COR-L47 (cell line): ENCODE measurements at places on chromosomes 2 and 18.
A peak's percentile ranks its signal among the peaks of the same experiment; 100 is the strongest.

GRCh38 chr2:165219481-165219880 lies 15.6 kb upstream of the SCN3A start:
- DNase-seq = no peak

GRCh38 chr2:188050726-188051125 lies 240.9 kb upstream of the GULP1 start:
- no peak for DNase-seq

GRCh38 chr2:201959198-201959597 lies 74.5 kb upstream of the FZD7 start:
- DNase-seq = no peak

GRCh38 chr2:156125018-156125417 lies 207.5 kb downstream of the NR4A2 start:
- no peak for DNase-seq

DNA sequence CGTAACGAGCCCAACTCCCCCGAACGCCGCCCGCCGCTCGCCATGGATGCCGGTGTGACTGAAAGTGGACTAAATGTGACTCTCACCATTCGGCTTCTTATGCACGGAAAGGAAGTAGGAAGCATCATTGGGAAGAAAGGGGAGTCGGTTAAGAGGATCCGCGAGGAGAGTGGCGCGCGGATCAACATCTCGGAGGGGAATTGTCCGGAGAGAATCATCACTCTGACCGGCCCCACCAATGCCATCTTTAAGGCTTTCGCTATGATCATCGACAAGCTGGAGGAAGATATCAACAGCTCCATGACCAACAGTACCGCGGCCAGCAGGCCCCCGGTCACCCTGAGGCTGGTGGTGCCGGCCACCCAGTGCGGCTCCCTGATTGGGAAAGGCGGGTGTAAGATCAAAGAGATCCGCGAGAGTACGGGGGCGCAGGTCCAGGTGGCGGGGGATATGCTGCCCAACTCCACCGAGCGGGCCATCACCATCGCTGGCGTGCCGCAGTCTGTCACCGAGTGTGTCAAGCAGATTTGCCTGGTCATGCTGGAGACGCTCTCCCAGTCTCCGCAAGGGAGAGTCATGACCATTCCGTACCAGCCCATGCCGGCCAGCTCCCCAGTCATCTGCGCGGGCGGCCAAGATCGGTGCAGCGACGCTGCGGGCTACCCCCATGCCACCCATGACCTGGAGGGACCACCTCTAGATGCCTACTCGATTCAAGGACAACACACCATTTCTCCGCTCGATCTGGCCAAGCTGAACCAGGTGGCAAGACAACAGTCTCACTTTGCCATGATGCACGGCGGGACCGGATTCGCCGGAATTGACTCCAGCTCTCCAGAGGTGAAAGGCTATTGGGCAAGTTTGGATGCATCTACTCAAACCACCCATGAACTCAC lies 673 bp downstream of the PCBP1 start:
- peak; percentile 83 for DNase-seq

DNA sequence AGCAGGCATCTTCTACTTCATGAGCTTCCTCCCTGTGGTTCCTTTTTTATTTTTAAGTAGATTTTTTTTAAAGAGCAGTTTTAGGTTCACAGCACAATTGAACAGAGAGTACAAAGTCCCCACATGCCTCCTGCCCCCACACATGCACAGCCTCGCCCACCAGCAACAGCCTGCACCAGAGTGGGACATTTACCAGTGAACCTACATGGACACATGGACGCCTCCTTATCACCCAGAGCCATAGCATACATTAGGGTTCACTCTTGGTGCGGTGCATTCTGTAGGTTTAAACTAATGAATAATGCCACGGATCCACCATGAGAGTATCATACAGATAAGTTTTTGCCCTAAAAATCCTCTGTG lies 40.9 kb downstream of the HS1BP3 start:
- DNase-seq = no peak

DNA sequence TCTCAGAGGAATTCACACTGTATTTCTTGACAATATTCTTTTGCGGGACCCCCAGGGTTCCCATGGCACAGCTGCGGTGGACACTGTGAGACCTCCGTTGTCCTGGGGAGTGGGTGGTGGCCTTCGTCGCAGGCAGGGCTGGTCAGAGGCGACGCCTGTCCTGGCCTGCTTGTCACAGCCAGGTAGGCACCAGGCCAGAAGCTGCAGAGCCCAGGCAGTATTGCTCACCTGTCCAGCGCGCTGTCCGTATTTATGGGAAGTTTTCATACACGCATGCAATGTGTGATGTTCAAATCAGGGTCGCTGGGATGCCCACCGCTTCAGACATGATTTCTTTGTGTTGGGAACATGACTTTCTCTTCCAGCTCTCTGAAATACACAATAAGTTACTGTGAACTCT lies 126.6 kb downstream of the RTP5 start:
- DNase-seq = no peak

- peak; percentile 63 for DNase-seq
Measured at GRCh38 chr18:79283131-79283810, 112.5 kb upstream of the NFATC1 start.

DNA sequence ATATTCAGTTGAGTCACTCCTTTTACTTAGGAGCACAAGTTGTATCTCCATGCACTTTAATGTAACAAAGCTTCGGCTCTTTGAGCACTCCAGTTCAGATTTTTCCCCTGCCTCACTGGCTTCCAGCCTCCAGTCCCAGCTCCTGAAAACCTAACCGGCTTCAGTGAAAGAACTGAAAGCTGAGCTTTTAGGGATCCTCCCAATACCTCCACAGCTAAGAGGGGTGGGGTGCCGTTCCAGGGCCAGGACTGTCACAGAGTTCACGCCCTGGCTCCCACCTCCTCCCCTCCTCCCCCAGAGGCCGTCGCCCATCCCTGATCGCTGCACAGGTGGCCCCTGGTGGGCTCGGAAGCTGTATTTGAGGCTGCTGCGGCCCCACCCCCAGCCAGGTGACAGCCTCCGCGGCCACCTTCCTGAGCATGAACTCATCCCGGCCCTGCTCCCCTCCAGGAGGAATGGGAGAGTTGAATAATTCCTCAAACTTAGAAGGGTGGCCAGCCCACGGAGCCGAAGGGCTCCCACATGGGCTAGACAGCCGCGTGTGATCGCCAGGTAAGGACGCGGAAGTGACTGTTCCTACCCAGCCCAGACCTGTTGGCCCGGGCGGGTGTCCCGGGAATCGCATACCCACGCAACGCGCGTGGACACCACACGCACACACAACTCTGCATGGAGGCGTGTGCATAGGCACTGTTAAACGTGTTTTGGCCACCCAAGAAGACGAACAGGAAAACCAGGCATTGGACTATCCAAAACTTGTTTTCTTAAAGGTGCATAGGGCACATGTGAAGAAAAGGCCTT lies 1.8 kb downstream of the MYO5B start:
- no peak for DNase-seq

DNA sequence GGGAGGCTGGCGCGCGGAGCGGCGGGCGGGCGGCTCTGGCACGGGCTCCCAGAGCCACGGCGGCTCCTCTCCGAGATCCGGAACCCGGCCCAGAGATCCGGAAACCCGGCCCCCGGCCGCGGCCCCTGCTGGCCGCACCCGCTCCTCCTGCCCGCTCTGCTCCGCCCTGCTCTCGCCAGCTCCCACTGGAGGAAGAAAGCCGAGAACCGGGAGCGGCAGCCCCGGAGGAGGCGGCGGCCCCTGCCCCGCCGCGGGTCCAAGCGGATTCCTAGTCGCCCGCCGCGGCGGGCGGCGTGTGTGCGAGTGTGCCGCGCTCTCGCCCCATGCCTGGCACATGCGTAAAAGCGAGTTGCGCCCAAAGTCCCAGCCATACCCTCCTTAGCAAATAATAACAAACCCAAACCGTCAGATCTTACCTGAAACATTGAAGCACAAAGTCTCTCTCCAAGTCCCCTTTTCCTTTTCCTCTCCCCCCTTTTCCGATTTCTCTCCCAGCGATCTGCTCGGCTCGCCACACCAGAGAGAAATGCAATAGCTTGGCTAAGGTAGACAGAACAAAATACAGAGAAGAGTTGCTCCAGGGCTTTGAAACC lies 108.7 kb upstream of the KCTD1 start:
- peak; percentile 55 for DNase-seq

DNA sequence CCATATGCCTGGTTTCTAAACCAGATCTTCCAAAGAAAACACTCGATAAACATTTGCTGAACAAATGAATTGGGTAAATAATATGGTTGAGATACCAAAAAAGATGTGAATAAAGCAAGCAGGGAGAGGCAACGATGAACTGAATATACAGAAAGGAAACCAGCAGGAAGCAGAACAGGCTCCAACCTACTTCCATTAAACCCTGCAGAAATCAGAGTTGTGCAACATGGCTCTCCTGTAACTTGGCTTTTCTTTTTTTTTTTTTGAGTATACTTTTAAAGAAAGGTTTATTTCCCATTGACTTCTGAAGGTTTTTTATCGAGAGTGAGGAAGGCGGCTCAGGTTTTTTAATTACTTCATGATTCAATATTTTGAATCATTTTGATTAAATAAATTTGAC lies 23.5 kb downstream of the ITSN2 start:
- DNase-seq = no peak

GRCh38 chr18:11654736-11655605 lies 34.1 kb upstream of the GNAL start:
- no peak for DNase-seq

DNA sequence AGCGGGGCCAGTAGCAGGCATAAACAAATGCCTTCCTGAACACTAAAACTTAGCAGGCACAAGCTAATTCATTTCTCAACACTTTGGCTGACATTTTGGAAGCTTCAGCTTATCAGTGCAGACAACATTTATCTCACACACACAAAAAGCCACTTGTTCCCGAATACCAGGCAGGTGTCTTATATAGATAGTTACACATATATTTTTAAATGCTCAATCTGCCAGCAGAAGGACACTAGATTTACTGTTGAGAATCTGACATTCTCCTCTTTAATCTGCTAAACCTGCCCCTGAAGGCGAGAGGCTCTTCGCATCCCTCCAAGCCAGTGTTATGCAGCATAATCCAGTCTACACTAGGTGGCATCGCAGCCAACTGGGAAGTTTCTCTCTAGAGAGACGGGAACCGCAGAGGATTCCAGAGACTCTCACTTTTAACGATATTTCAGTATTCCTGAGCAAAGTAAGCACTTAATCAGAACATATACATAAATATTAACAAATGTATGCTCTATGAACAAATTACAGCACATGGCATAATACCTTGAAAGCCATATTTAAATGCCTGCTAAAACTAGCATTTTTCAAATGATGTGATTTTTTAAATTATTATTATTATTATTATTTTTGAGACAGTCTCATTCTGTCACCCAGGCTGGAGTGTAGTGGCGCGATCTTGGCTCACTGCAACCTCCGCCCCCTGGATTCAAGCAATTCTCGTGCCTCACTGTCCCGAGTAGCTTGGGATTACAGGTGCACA lies 90.2 kb upstream of the SCG2 start:
- peak; percentile 36 for DNase-seq

DNA sequence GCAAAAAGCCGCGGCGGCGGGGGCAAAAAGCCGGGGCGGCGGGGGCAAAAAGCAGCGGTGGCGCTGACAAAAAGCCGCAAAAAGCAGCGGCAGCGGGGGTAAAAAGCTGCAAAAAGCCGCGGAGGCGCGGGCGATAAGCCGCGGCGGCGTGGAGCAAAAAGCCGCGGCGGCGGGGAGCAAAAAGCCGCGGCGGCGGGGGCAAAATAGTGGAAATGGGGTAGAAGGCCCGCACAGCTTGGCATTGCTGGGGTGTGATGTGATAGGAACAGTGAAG lies 450.1 kb downstream of the ANKRD30B start:
- no peak for DNase-seq

DNA sequence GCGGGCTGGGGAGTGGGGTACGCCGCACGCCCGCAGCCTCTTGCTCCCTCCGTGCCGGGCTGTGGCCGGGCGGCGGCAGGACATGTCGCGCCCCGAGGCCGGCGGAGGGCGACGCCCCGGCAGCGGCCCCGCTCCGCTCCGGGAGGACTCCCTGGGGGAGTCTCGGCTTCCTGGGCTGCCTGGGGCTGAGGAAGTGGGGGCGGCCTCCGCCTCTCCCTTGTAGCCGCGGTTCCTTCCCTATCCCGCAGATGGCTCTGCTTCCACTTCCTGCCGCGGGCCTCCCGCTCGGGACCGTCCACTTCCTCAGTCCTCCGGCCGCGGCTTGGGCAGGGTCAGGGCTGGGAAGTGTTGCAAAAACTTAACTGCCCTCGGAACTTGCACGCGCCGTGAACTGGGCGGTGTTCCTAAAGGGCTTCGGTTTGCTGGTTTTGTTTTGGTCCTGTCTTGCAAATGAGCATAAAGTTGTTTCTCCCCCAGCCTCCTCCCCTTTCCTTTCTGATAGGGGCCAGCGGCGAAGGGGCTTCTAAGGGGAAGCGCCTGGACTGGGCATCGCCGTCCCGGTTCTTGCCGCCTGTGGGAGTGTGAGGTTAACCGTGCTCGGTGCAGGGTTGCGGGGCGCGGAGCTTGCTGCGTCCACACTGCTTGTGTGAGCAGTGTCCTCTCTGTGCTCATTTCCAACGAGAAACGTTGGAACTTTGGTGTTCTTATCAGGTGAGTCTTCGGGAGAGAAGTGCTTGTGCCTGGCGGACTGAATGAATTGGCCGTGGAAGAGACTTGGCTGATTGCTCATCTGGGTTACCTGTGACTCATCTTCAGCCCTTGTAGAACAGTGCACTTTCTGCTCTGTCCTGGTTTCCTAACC lies 600 bp downstream of the RALB start:
- peak; percentile 55 for DNase-seq

- no peak for DNase-seq
Measured at GRCh38 chr18:24270937-24271380, 126.7 kb downstream of the OSBPL1A start.

DNA sequence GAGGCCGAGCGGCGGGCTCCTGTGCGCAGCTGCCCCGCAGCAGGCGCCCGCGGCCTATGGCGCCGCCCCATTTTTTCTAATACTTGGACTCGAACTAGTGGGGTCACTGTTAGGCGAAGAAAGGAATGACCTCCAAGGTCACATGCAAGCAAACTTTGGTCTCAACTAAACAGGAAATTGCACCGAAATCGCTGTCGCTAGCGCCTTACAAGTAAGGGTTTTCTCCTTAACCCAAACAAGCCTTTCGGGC lies 339 bp downstream of the ACAA2 start:
- no peak for DNase-seq

- no peak for DNase-seq
Measured at GRCh38 chr2:126979039-126980003, 80.6 kb downstream of the TEX51 start.

GRCh38 chr2:218360453-218360852 lies 3.8 kb downstream of the CATIP start:
- DNase-seq = no peak

DNA sequence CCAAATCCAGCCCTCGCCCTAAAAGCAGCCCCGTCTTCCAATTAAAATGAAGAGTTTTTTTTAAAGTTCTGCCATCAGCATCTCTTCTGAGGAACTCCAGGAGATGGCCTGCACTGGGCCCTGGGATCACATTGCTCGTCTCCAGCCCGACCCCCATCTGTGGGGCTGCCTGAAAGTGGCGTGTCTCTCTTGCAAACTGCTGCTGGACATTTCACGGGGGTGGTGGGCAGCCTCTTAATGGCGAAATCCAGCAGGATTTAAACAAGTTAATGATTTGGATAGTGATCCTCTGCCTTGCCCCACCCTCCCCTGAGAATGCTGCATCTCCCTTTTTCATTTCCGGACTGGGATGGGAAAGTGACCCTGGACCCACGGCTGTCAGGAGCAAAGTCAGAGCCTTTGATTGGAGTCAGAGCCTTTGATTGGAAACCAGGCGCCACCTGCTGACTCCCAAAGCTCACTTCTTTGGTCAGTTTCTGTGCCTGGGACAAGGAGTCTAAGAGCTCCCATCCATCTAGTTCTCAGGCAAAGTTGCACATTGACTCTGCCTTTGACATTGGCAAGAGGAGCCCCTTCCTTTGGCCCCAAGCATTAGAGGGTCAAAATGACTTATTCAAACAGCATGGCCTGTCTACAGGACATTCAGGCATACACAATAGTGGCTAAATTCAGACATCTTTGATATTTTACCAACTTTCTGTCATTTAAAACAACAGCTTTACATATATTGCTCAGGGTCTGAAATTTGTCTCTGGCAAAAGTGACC lies 155.2 kb downstream of the SH3BP4 start:
- peak; percentile 39 for DNase-seq
